ENCODE measurements at places on chromosomes 11 and 22.

DNA sequence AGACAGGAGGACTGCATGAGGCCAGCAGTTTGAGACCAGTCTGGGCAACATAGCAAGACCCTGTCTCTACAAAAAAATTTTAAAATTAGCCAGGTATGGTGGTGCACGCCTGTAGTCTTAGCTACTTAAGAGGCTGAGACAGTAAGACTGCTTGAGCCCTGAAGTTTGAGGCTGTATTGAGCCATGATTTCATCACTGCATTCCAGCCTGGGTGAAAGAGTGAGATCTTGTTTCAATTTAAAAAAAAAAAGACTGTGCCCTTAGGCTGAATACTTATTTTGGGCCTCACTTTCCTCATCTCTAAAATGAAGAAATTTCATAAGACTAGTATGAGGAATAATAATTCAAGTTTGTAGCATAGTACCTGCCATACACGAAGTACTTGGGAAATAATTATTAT is 6.9 kb downstream of the AQP11 start:
- no peak for DNase-seq

- DNase-seq, result no peak
These were observed 305.1 kb downstream of the CNTN5 start for GRCh38 chr11:99325847-99326246.

DNA sequence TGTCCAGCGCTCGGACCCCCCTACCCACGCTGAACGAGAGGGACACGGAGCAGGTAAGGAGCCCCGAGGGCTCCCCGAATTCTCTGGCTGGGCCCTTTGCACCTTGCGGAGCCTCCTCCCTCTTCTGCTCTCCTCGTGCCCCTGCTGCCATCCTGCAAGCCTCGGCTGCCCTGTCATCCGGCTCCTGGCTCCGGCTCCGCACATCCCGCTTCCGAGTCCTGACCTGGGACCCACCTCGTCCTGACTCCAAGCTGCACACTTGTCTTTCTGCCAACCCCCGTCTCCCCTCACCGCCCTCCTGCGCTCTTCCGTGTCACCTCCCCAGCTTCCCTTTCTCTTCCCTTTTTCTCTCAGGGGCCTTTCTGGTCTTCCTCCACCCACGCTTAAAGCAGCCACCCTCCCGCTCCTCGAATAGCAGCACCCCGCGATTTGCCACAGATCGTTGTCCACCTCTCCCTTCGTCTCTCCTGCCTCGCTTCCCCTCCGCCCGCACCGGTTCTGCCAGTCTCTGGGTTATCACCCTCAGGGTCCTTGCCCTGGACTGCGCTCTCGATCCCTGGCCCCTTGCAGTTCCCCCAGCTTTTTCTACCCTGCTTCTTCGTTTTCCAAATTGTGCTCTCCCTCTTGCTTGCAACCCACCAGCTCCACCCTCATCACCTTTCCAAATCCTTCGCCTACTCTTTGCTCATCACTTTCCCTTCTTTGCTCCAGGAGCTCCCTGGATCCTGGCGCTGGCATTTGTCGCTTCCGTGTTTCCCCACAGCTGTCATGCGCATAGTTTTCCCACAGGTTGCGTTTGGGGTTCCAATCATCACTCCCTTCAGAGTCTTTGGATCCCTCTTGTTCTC is 822 bp downstream of the MARK2 start:
- DNase-seq, result no peak

DNA sequence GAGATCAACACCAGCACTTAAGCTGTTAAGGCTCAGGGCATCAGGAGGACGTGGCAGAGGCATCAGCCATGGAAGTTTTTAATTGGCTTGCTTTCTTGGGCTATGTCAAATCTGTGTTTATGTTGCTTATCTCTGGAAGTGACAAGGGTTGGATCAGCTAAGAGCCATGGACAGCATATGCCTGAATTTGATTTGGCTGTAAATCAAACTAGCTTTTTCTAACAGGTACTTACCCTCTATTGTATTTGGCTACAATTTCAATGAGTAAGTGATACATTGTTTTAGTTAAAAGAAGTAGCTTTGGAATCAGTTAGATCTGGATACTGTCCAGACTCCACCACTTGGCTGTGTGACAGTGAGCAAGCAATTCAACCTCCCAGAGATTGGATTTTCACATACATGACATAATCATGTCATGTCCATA is 936.6 kb downstream of the OPCML start:
- no peak for DNase-seq

- DNase-seq, result no peak
These were observed 31.5 kb upstream of the PDE2A start for GRCh38 chr11:72705442-72706365.

GRCh38 chr11:46755962-46756361 is 36.9 kb downstream of the F2 start:
- no peak for DNase-seq

GRCh38 chr11:74196781-74197486 is 25.8 kb downstream of the PPME1 start:
- no peak for DNase-seq

- DNase-seq, result no peak
These were observed 115.8 kb upstream of the FGF3 start for GRCh38 chr11:69934861-69935494.

DNA sequence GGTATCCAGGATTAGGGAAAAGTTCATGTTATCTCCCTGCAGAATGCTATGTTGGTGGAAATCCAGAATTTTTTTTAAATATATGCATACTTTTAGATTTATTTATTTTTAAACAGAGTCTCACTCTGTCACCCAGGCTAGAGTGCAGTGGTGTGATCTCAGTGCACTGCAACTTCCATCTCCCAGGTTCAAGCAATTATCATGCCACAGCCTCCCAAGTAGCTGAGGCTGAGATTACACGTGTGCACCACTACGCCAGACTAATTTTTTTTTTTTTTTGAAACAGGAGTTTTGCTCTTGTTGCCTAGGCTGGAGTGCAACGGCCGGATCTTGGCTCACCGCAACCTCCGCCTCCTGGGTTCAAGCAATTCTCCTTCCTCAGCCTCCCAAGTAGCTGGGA is 2.6 kb downstream of the PACSIN2 start:
- DNase-seq, result no peak

DNA sequence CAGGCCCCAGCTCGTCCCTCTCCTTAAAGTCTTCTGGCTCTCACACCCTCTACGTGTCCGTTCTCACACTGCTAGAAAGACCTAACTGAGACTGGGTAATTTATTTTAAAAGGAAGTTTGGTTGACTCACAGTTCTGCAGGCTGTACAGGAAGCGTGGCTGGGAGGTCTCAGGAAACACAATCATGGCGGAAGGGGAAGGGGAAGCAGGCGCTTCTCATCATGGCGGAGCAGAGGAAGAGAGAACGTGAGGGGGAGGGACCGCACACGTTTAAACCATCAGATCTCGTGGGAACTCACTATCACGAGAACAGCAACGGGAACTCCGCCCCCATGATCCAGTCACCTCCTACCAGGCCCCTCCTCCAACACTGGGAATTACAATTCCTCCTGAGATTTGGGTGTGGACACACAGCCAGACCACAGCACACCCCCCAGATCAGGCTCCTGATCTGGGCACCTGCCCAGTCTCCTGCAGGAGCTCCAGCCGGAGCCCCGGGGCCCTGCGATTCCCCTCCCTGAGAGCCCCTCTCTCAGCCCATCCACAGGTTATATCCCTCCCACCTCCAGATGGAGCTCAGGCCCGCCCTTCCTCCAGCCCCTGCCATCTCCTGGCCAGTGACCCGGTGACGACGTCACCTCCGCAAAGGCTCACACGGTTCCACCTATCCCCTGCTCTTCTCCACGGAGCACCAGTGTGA is 170.2 kb downstream of the BRD1 start:
- DNase-seq, result peak; percentile 89

DNA sequence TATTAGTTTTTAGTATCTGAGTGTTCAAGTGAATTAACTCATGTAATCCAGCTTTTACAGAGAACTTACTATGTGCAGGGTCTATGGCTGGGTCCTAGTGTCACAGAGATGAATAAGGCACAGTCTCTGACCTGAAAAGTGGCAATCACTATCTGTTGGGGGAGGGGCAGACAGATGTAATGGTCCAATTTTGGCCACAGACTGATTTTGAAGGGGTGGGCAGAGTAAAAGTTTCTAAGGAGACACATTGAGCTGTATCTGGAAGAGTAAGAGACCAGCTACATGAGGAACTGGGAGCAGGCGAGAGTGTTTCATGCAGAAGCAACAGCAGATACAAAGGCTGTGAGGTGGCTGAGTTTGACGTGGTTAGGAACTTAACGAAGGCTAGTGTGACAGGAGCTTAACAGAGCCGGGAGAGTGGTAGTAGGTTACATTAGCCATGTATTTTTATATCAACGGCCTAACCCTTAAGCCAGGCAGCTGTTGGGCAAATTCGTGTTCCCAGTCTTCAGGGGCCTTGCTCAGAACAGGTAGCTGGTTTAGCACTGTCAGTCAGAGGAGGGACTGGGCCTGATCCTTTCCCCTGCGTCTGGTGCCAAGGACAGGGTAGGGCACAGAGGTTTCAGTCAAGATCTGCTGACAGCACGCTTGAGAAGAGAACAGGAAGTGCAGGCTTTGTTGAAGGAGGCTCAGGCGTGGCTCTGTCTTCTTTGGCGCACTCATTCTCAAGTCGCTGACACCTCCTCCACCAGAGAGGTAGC is 1.4 kb upstream of the STIM1 start:
- DNase-seq, result no peak

DNA sequence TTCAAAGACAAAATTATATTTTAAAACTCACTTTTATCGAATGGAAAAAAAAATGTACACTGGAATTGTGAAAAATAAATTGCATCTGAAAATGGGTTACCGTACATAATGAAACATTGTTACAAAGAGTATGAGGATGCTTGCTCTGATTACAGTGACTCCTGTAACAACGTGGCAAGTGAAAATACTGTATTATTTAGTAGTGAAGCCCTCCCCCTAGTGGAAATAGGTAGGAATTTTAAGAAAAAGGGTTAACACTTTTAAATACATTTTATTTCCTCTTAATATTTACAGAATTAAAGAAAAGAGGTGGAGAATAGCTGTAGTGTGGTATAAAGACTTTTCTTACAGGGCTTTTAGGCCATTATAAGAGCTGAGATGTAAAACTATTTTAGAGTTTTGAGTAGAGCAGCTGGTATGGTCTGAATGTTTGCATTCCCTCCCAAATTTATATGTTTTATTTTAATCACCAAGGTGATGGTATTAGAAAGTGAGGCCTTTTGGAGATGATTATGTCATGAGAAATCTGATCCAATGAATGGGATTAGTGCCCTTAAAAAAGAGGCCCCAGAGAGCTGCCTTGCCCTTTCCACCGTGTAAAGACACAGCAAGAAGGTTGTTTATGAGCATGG is 25.2 kb downstream of the FAM76B start:
- DNase-seq, result peak; percentile 16

GRCh38 chr11:17014321-17014832 is at the start of gene PLEKHA7:
TSS of gene PLEKHA7 (minus strand) at chr11:17014414. CDS start at chr11:17014401, 13 bp downstream.
- DNase-seq, result no peak

DNA sequence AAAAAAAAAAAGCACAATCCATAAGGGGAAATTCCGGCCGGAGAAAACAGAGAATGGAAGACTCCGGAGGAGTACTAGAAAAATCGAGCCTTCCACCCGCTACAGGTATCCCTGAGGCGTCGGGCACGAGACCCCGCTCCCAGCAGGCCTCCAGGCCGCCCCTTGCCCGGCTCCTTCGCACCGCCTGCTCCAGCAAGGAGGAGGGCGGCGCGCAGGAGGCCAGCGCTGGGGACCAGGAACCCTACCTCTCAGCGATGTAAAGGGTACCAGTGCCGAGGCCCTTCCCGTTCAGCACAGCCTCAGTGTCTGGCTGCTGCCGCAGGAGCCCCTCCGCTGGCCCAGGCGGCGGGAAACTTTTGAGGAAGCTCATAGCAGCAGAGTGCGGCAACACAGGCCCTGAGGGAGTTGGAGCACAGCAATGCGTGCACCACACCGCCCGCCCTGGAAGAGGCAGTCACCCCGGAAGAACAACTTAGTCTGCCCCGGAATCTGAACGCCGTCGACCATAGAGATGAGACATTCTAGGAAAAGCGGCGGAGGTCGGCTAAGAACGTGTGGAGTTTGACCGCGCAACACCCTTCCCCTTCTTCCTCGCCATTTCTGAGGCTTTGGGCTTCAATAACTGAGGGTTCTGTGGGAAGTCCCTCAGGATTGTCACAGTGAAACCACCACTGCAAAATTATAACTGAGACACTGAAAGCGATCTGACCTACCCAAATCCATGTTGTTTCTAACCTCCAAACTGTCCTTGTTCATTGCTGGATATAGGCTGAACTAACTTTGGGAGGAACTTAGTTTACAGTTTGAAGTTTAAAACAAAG is at the start of gene CLNS1A:
TSS of gene CLNS1A (minus strand) at position 450 of the 821 bp plus-strand sequence. CDS start at position 370, 80 bp downstream.
- DNase-seq, result peak; percentile 57

GRCh38 chr11:94880216-94880615 is 93.1 kb downstream of the CWC15 start:
- no peak for DNase-seq

DNA sequence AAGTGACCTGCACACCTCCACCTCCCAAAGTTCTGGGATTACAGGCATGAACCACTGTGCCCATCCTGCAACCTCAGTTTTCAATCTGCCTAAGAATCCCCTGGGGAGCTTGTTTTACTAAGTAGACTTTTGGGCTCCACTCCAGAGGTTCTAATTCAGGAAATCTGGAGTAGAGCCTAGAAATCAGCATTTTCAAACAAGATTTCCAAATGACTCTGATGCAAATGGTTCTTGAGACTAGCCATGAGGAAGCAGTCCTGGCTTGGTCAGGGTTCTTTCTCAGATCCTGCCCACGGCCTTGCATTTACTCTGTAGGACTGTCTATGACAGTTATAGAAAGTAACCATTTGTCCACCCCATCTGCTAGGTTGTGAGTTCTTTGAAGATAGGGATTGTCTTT is 1.6 kb upstream of the KCNE3 start:
- DNase-seq, result no peak

DNA sequence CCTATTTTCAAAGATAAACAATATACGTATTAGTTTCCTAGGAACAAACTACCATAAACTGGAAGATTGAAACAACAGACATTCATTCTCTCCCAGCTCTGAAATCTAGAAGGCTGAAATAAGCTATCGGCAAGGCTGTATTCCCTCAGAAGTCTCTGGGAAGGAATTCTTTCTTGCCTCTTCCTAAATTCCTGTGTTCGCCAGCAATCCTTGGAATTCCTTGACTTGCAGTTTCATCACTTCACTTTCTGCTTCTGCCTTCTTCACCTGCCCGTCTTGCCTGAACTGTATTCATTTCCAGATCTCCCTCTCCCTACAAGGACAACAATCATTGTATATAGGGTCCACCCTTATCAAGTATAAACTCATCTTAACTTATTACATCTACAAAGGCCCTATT is 17.7 kb upstream of the PRDM10 start:
- no peak for DNase-seq

Measured in glomerular endothelial cell (primary cell).